Hepatocyte (in vitro differentiated cells): ENCODE measurements at places on chromosomes 16 and 17. TPM values are rescaled to one million over a fixed set of nuclear protein-coding genes. Genes with fewer than 3 reads are reported as not detected.

GRCh38 chr17:9907131-9907530, 2.1 kb upstream of the RCVRN start:
- DNase-seq: no peak

DNA sequence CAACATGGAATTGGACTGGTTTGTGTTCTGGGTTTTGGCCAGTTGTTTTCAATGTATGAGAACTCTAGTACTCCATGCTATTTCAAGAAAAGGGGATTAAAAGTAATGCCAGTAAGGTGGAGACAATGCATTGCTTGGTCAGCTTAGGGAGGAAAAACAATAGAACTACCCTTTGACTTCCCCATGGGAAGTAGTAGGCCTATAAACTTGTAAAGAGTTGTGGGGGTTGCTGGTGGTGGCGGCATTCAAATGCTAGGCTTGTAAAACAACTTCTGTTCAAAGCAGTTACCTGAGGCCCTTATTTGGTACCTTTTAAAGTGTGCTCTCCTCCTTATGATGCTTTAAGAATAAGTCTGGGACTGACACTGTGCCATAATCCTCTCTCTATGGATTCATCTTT, 9.4 kb downstream of the MAP3K3 start:
- DNase-seq: no peak

DNA sequence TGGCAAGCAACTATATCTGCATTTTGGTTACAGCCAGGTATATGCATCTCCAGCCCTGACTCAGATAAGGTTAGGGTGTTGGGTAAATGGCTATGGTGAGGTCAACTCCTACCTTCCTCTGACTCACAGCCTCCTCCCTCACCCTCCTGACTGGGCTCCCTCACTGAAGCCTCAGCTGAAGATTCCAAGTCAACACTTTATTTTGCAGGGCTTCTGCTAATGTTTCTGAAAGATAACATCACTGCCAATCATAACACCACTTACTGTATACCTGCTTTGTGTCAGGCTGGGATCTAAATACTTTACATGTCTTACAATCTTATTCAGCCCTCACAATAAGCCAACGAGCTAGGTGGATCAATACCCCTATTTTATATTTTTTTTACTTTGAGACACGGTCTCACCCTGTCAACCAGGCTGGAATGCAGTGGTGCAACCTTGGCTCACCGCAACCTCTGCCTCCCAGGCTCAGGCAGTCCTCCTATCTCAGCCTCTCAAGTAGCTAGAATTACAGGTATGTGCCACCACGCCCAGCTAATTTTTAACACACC, 47.8 kb upstream of the GCSH start:
- DNase-seq: peak; percentile 39

DNA sequence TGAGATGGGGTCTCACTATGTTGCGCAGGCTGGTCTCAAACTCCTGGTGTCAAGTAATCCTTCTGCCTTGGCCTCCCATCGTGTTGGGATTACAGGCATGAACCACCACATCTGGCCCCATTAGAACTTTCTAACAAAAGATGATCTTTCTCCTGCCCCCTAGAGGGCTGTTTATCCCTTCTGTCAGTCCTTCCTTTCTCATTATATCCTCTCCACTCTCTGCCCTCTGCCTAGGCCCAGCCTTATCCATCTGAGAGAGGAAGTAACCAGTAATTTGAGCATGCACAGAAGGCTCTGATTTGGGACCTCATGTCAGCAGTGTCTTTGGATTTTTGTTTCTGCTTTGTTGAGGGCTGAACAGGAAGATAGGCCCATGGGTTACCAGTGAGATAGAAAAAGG, 4.4 kb upstream of the DHX40 start:
- peak; percentile 7 for DNase-seq

- peak; percentile 63 for DNase-seq
These were observed 106.0 kb downstream of the COPRS start for GRCh38 chr17:31753011-31753410.

- DNase-seq: peak; percentile 94
These were observed 23.9 kb upstream of the FMNL1 start for GRCh38 chr17:45197555-45198334.

GRCh38 chr16:23128056-23128455, 21.2 kb downstream of the USP31 start:
- no peak for DNase-seq

DNA sequence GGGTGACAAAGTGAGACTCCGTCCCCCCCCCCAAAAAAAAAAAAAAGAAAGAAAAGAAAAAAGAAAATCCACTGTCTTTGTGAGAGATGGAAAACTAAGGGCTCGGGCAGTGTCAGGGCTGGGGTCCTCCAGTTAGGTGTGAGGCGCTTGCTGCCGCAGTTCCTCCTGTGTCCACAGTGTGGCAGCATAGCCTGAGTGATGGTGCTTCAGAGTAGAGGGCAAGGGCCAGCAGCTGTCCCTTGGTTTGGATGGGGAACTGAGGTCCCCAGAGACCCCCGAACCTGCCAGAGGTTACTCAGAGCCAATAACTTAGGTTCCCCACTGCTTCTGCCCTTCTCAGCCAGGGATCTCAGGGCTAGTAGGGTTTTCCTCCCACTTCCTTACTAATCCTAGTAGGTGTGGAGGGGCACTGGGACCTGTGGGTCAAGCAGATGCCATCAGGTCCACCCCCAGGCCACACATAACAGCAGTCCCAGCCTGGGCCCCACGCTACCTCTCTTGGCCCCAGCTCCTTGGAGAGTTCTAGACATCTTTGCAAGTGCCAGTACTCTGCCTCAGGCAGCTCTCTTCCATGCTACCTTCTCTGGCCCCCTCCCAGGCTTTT, 7.9 kb upstream of the LLGL1 start:
- peak; percentile 80 for DNase-seq

DNA sequence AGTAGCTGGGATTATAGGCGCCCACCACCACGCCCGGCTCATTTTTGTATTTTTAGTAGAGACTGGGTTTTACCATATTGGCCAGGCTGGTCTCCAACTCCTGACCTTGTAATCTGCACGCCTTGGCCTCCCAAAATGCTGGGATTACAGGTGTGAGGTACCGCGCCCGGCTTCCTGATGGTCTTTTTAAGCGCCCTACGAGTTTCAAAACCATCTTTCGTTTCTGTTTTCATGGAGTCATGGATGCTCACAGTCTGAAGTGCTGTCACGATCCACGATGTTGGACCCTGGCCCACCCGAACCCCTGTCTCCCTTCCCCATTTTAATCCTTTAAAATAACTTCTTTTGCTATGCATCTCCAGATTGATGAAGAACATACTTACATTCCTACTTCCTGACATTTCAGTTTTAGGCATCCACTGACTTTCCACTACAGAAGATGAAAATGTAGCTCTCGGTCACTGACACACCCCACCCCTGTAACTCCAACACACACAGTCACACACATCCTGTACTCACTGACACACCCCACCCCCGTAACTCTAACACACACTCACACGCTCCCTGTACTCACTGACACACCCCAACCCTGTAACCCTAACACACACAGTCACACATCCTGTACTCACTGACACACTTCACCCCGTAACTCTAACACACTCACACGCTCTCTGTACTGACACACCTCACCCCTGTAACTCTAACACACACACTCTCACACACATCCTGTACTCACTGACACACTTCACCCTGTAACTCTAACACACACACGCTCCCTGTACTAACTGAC, 22.6 kb upstream of the WDR45B start:
- no peak for DNase-seq

- peak; percentile 32 for DNase-seq
These were observed 9.3 kb downstream of the CHD9NB start for GRCh38 chr16:53043428-53043831.

The ANKRD13B gene
- 3.5 and 5.1 TPM in 2 replicates for total RNA-seq

DNA sequence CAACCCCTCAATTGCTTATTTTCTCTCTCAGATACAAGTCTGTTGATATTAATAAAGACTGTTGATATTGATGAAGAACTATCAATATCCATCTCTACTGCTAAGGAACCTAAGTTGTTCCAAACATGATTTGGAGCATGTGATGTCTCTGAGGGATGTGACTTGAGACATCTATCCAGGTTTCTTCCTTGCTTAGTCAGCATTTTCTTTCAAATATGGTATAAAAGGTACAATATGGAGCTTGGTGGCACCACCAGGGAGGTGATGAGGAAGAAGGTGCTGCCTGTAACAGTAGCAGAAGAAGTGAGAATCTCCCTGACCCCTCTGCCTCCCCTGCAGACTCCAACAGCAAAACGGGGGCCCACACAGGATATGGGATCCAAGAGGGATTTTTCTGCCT, 329.0 kb downstream of the MAF start:
- DNase-seq: no peak

DNA sequence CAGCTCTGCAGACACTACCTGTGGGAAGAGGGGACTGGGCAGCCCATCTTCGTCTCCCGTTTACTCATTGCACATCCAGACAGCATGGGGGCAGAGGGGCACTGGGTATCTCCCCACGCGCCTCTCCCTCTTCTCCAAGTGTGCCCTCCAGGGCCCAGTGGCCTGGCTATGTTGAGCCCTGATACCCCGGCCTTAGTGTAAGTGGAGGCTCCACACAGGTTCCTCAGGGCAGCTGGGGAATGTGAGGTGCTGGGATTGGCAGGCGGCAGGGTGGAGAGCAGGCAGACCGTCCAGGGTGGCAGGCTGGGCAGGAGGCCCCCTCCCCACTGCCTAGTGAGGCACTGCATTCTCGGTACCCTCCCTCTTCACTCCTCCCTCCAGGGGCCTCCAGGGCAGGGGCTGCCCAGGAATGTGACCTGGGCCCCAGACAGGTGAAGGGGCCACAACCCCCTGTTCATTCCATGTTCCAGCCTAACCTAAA, 13.2 kb upstream of the NAGLU start:
- DNase-seq: no peak

- no peak for DNase-seq
These were observed 90.3 kb downstream of the USP32 start for GRCh38 chr17:60301649-60302048.

- no peak for DNase-seq
These were observed 894.2 kb downstream of the KCNJ2 start for GRCh38 chr17:71063559-71063958.

DNA sequence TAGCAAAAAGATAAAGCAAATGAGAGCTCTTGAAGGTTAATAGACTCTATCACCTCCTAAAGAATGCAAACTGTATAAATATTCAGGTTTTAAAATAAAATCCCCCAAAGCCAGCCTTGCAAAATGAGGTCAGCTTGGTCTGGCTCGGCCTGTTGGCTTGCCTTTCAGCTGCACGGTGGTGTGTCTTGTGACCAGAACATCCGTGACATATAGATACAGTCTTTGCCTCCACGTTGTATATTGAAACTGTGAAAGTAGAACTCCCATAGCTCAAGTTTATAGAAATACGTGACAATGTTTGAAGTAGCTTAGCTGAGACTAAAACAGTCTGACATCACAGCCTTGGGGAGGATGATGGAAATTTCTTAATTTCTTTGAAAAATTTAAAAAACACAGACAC, 236.6 kb upstream of the MYOCD start:
- DNase-seq: no peak

GRCh38 chr17:35244341-35245195, 1.7 kb downstream of the SLFN5 start:
- peak; percentile 59 for DNase-seq

DNA sequence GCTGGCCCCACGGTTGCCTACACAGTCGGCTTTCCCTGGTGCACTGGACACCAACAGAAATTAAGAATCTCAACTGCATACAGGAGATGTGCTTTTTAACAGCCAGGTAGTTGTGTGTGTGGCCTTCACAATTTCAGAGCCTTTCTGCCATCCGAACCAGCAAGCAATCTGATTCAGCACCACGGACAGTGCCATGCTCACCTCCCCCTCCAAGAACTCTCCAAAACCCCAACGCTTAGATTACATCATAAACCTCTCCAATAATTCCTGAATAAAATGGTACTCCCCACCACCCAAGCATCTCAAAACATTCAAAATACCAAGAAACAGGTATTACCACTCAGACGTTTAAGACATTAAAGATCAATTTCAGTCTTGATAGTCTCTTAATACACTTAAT, 31.8 kb downstream of the USP7 start:
- peak; percentile 72 for DNase-seq

DNA sequence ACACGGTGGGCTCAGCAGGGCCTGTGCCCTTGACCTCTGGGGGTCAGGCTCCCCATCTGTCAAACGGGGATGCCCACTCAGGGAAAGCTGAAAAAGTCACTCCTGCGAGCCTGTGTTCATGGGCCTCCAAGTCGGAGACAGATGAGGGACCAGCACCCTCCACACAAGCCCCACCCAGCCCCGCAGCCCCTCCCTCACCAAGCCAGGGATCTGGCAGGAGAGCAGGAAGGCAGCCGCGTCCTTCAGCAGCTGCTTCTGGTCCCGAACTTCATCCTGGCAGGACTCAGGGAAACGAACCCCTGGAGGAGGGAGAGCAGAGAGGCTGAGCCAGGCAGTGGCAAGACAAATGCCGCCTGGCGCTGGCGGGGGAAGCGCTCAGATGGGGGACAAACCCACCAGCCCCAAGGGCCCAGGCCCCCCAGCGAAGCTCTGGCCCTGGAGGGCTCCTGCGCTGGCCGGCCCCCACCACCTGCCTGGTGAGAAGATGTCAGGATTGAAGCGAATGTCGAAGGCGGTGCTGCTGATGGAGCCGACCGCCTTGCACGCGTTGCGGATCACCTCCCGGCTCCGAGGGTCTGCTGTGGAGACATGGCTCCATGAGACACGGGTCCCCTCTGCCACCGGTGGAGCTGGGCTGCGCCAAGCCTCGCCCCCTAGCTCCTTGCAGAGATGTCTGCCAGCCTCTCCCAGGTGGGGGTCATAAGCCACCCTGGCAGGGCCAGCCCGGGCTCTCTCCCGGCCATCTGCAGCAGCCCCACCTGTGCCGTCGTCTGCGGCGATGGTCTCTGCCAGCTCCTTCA, 15.4 kb downstream of the CLUH start:
- no peak for DNase-seq

The EFNB3 gene
- 7.4 and 8.6 TPM in 2 replicates for total RNA-seq

- DNase-seq: no peak
These were observed 15.8 kb downstream of the CLEC10A start for GRCh38 chr17:7064261-7064660.

The MAPT gene
- 0.24 and 0.37 TPM in 2 replicates for total RNA-seq

- no peak for DNase-seq
These were observed 14.5 kb downstream of the PSKH1 start for GRCh38 chr16:67907397-67908180.

- DNase-seq: no peak
These were observed 69.1 kb downstream of the KSR1 start for GRCh38 chr17:27525316-27525715.

GRCh38 chr16:89040391-89040790, 53.3 kb upstream of the ACSF3 start:
- no peak for DNase-seq

GRCh38 chr16:72427783-72428331, 255.9 kb upstream of the PMFBP1 start:
- DNase-seq: no peak

- no peak for DNase-seq
These were observed 2.5 kb downstream of the GPRC5B start for GRCh38 chr16:19882186-19882585.

DNA sequence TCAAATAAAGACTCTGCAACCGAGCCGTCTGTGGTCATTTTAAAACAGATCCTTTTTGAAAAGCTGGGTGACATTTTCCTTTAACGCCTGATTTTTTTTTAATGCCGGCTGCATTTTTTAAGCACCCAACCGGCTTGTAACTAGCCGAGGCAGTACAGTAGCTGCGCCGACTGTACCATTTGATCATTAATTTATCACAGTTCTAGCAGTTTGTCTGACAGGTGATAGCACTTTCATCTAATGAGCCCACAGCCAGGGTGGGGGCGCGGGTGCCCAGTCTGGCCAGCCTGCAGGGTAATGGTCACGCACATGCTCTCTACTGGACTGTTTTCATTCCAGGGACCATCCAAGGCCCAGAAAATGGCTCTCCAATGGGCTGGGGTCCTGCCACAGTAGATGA, 68.8 kb downstream of the IRX5 start:
- DNase-seq: no peak

The OTOP3 gene
- total RNA-seq: 0.43 and 0.60 TPM in 2 replicates

- no peak for DNase-seq
These were observed 17.3 kb downstream of the BAHCC1 start for GRCh38 chr17:81412490-81413093.
